Activated naive CD8-positive, alpha-beta T cell treated with anti-CD3 and anti-CD28 coated beads, Interleukin-2, amount 10 ng/mL, durations not matched to agents 7 days and 5 days (primary cell): ENCODE measurements at places on chromosomes 2 and 18. TPM values are rescaled to one million over a fixed set of nuclear protein-coding genes. Genes with fewer than 3 reads are reported as not detected.

GRCh38 chr18:43917520-43917919 lies 640.2 kb upstream of the SYT4 start:
- no peak for DNase-seq
- no peaks in the 10 kb centered on the region for H3K36me3 ChIP-seq
- no peak overlapping the region for H3K4me3 ChIP-seq
- H3K4me1 ChIP-seq, result no peaks in the 10 kb centered on the region
- H3K27me3 ChIP-seq, result no peaks in the 10 kb centered on the region
- H3K27ac ChIP-seq, result no peak overlapping the region

Gene TSGA10
- total RNA-seq, result 8.0 TPM

DNA sequence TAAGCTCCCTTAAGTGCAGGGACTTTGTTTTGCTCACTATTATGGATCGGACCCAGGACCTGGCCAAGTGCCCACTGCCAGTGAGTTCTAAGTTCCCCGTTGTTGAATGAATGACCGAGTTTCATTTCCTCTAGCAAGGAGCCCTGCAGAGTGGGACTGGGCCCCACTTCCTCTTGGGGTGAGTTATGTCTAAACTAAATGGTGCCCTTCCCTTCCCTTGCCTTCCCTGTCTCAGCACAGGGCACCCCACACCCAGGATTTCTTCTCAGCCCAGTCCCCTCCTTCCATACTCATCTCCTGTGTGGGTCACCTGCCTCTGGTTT lies 195.3 kb upstream of the HS6ST1 start:
- no peak overlapping the region for H3K4me3 ChIP-seq
- peaks cover 7% of the 10 kb centered on the region for H3K27me3 ChIP-seq
- H3K36me3 ChIP-seq, result no peaks in the 10 kb centered on the region
- no peak for DNase-seq
- peak overlapping the region; percentile 19 for H3K27ac ChIP-seq

- no peak overlapping the region for H3K27ac ChIP-seq
- no peaks in the 10 kb centered on the region for H3K36me3 ChIP-seq
- DNase-seq, result peak; percentile 10
- H3K4me1 ChIP-seq, result no peaks in the 10 kb centered on the region
These were observed 31.4 kb upstream of the KCNG2 start for GRCh38 chr18:79766308-79766707.

GRCh38 chr2:234480337-234480736 lies 16.5 kb downstream of the ARL4C start:
- H3K4me3 ChIP-seq, result no peak overlapping the region
- H3K4me1 ChIP-seq, result peaks cover 45% of the 10 kb centered on the region
- no peaks in the 10 kb centered on the region for H3K27me3 ChIP-seq
- peaks cover 23% of the 10 kb centered on the region for H3K36me3 ChIP-seq
- DNase-seq, result no peak

GRCh38 chr2:64111426-64111825 lies 32.8 kb downstream of the PELI1 start:
- H3K27me3 ChIP-seq, result no peaks in the 10 kb centered on the region
- peaks cover 42% of the 10 kb centered on the region for H3K4me1 ChIP-seq
- no peak for DNase-seq
- H3K36me3 ChIP-seq, result peaks cover 14% of the 10 kb centered on the region

Gene NT5DC4
- total RNA-seq, result not detected

- H3K36me3 ChIP-seq, result no peaks in the 10 kb centered on the region
- peak overlapping the region; percentile 31 for H3K4me3 ChIP-seq
- H3K27me3 ChIP-seq, result peaks cover 48% of the 10 kb centered on the region
- no peak for DNase-seq
- peaks cover 1% of the 10 kb centered on the region for H3K4me1 ChIP-seq
- no peak overlapping the region for H3K27ac ChIP-seq
These were observed 511 bp downstream of the MATN3 start for GRCh38 chr2:20012032-20012281.

Gene CNGA3
- total RNA-seq, result not detected

Gene FRZB
- total RNA-seq, result not detected

Gene VSNL1
- total RNA-seq, result not detected

DNA sequence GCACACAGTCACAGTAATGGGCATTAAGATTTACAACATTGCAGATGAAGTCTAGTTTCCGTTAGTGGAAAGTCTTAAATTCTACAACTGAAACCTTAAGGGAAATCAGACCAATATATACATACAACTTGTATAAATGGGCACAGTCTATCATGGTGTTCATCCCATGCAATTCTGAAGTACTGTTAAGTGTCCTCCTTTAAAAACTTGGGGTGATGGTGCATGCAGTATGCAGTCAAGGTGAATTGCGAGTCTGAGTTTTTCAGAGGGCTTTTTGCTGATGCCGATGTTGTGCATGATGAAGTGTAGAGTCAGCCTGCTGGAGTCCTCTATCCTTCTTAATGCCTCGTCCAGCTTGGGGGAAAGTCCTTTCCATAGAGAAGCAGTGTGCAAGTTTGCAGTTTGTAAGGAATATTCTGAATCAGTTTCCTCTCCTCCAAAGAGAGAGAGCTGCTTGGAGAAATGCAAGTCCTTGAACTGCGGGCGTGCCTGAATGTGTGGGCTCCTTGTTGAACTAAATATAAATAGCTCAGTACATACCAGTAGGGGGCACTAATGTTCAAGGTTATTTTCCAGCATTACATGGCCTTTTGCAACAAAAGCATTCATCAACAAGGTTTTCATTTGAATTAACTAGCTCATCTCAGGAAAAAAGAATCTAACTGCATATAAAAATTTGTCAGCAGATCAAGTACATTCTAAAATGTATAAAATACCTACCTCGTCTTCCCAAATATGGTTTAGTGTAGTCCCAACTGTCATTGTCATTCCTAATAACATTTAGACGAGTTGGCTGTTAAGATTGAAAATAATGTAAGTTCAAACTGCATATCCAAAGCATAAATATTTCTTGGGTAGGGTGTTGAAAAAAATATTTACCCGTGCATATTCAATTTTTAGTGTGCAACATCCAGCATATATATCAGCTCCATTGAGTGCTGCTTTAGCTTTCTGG lies 21.3 kb downstream of the HNRNPLL start:
- peak overlapping the region; percentile 13 for H3K27ac ChIP-seq
- H3K4me3 ChIP-seq, result no peak overlapping the region
- peaks cover 5% of the 10 kb centered on the region for H3K4me1 ChIP-seq
- no peak for DNase-seq

Gene SEPTIN10
- 0.31 TPM for total RNA-seq

DNA sequence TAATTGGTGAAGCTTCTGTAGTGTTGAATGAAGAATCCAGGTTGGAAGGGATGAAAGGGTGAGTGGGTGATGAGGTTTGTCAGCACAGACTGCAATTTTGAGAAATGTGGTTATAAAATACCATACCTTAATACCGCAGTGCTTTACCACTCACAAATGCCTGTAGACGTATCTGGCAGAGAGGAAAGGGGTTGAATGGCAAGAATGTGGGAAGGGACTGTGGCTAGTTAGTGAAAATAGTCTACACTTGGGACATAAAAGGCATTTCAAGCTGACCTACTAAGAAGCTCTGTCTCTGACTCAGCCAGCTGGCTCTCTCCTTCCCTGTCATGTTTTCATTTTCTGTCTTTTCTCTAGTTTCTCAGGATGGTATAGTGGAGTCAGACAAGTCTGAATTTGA lies 25.1 kb downstream of the CDK15 start:
- peaks cover 14% of the 10 kb centered on the region for H3K27me3 ChIP-seq
- H3K27ac ChIP-seq, result no peak overlapping the region
- H3K36me3 ChIP-seq, result no peaks in the 10 kb centered on the region
- DNase-seq, result no peak
- no peak overlapping the region for H3K4me3 ChIP-seq
- peaks cover 1% of the 10 kb centered on the region for H3K4me1 ChIP-seq

GRCh38 chr2:235573331-235574221 lies 79.7 kb downstream of the AGAP1 start:
- no peak for DNase-seq
- no peak overlapping the region for H3K4me3 ChIP-seq
- H3K36me3 ChIP-seq, result no peaks in the 10 kb centered on the region
- peaks cover 2% of the 10 kb centered on the region for H3K27me3 ChIP-seq

DNA sequence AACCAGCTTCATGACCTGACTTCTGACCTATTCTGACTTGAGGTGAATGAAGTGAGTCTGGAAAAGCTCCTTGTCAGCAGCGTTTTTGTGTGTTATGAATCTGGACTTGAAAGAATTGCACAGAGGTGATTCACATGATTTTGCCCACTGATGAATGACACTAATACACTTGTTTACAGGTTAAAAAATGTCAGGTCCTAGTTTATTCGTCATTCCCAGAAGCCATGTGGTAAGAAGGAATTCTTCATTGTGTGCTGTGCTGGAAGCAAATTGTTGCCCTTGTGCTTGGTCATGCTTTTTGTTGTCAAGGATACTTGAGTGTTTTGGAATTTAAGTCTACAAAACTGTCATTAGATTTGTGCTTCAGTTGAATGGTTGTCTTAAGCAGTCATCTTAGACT lies 15.5 kb downstream of the SEC11C start:
- H3K36me3 ChIP-seq, result peaks cover 12% of the 10 kb centered on the region
- H3K4me1 ChIP-seq, result peaks cover 6% of the 10 kb centered on the region
- no peak overlapping the region for H3K4me3 ChIP-seq
- no peak for DNase-seq
- H3K27me3 ChIP-seq, result no peaks in the 10 kb centered on the region

DNA sequence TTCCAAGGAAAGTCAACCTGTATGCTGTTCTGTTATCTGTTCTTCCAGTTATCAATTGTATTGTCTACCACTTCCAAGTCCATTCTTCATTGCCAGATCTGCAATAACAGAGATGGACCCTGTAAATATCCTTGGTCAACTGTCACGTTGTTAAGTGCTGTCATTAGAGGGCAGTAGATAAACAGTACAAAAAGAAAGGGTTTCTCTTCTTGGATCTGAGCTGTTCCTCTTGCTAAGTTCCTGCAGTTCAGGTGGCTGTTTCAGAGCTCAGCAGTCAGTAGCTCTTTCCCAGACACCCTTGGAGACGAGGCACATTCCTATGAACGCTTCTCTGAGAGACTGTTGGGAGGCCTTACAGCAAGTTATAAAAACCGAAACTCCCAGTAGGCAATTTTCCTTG lies 957.1 kb upstream of the CHAC2 start:
- DNase-seq, result no peak
- H3K4me3 ChIP-seq, result no peak overlapping the region
- H3K4me1 ChIP-seq, result no peaks in the 10 kb centered on the region
- H3K27me3 ChIP-seq, result no peaks in the 10 kb centered on the region
- H3K27ac ChIP-seq, result no peak overlapping the region

DNA sequence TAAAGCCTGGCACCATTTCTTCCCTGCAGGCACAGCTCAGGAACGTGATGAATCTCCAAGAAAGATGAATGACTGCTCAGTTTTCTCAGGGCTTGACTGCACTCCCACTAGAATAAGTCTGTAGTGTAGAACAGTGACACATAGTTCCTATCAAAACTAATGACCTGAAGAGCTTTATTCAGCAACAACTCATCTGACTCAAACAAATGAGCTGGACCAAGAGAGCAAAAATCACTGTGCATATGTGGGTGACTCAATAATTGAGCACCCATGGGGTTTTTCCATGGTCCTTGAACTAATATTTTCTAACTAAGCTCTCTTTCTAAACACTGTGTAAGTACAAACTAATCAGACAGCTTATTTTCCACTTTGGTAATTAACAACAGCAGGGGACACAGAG lies 61.1 kb upstream of the XDH start:
- DNase-seq, result no peak
- H3K27me3 ChIP-seq, result peaks cover 13% of the 10 kb centered on the region
- no peaks in the 10 kb centered on the region for H3K36me3 ChIP-seq
- no peak overlapping the region for H3K27ac ChIP-seq

DNA sequence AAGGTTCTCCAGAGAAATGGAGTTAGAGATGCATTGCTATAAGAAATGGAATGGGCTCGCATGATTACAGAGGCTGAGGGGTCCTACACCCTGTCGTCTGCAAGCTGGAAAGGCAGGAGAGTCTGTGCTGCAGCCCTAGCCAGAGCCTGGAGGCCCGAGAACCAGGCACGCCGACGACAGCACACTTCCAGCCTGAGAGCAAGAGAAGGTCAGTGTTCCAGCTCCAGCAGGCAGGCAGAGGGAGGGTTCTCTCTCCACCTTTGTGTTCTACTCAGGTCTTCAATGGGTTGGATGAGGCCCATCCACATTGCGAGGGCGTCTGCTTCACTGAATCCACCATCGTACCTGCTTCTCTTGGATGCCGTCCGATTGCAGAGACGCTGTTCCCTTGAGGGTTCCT lies 177.6 kb upstream of the HDAC4 start:
- H3K4me3 ChIP-seq, result no peak overlapping the region
- no peak for DNase-seq
- H3K4me1 ChIP-seq, result no peaks in the 10 kb centered on the region
- H3K36me3 ChIP-seq, result no peaks in the 10 kb centered on the region
- no peak overlapping the region for H3K27ac ChIP-seq
- H3K27me3 ChIP-seq, result no peaks in the 10 kb centered on the region

Gene COL3A1
- not detected for total RNA-seq

DNA sequence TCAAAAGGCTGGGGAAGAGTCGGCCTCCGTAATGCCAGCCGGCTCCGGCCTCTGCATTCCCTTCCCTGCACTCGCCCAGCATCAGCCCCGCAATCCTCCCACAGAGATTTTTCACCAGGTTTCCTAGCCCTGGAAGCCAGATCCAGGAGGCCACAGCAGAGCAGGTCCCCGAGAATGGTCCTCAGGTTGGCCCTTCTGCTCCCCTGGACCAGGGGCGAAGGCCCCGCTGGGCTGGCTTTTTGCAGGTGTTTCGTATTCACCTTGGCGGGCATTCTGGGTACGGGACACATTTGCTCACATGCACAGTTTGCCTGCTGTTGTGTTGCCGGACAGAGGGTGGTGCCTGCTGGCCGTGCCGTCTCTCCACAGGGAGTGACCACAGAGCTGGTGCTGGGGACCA lies 309.5 kb downstream of the NDUFA10 start:
- no peak overlapping the region for H3K4me3 ChIP-seq
- no peak for DNase-seq
- no peak overlapping the region for H3K27ac ChIP-seq
- H3K4me1 ChIP-seq, result no peaks in the 10 kb centered on the region

DNA sequence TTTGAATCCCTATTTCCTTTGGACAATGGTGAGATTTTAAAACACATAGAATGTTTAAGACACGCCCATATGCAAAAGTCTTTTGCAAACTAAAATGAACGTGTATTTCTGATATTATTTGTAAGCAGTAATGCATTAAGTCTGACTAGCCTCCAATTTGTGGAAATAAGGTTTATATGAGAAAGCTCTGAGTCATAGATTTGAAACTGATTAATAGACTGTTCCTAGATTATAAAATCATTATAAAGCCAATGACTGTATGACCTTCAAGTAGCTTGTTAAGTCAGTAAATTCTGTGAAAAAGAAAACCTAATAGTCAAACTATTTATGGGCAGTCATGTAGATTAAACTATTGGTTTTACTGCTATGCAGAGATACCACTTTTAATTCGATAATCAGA lies 12.8 kb upstream of the EFEMP1 start:
- no peaks in the 10 kb centered on the region for H3K4me1 ChIP-seq
- no peaks in the 10 kb centered on the region for H3K36me3 ChIP-seq
- H3K27ac ChIP-seq, result no peak overlapping the region
- no peak for DNase-seq

Gene ATP8B1
- total RNA-seq, result 0.25 TPM
